ENCODE measurements at places on chromosomes 16 and 17.

DNA sequence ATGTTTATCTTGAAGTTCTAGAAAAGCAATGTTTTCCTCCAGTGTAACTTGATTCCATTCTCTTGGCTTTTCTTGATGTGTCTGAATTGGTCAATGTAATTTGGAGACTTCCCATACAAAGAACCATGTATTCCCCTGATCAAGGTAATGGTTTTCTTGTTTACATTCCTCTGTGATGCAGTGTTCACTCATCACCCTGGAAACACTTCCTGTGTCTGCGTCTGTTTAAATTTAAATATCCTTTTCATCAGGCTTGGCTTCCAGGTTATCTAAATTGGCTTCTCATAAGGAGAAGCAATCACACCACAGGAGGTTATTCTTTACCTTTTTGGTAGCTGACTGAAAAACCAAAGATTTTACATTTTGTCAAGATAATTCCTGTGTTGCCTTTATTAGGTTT lies 237.3 kb upstream of the WSCD1 start:
- DNase-seq, result no peak

DNA sequence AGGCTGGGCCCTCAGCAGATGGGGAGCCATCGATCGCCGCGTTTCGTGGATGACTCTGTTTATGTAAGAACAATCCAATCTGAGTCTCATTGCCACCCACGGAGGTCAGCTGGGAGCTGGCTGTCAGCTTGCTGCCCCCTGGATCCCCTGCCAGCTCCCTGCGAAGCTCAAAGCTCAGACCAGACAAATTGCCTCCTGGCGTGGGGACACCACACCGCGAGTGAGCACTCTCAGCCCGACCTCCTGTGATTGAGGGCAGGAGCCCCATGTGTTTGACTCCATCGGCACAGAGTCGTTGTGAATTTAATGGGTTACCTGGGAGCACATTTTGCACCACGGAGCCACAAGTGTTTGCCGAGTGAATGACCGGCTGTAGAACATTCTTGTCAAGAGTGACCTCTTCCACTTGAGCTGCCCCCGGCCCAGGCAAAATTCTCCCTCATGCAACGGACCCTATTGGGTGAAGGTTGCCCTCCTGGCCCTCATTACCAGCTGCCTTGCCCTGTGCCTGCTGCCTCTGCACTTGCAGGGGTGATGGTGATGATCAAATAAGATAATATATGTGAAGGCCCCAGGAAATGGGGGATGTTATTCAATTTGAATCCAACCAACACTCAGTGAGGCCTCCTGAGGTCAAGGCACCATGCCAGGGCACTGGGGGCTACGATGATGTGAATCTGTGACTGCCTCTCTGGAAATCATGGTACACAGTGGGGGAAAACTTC lies 7.6 kb upstream of the GFAP start:
- DNase-seq, result no peak

- DNase-seq, result no peak
Measured at GRCh38 chr16:49200223-49200820, 81.3 kb downstream of the CBLN1 start.

DNA sequence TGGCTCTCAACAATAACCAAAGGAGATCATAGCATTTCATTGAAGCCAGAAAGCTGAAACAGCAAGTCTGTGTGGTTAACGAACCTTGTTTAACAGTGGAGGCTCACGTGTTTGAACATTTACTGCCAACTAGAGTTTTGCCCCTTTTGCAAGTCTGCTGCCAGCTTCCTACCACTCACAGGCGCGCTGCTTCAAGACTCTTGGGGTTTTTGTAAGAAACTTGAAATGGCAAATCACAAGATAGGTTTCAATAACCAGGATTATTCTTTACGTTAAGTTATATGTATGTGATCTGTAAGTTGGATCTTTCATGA lies 1.2 kb downstream of the SNTB2 start:
- no peak for DNase-seq

GRCh38 chr17:74513987-74514631 lies 17.2 kb downstream of the CD300LB start:
- peak; percentile 7 for DNase-seq

GRCh38 chr16:89721546-89722391 lies 432 bp downstream of the ZNF276 start:
- DNase-seq, result peak; percentile 80

GRCh38 chr16:2698965-2699750 lies 16.8 kb downstream of the KCTD5 start:
- DNase-seq, result no peak

GRCh38 chr17:42113293-42114069 lies 967 bp upstream of the DHX58 start:
- no peak for DNase-seq

DNA sequence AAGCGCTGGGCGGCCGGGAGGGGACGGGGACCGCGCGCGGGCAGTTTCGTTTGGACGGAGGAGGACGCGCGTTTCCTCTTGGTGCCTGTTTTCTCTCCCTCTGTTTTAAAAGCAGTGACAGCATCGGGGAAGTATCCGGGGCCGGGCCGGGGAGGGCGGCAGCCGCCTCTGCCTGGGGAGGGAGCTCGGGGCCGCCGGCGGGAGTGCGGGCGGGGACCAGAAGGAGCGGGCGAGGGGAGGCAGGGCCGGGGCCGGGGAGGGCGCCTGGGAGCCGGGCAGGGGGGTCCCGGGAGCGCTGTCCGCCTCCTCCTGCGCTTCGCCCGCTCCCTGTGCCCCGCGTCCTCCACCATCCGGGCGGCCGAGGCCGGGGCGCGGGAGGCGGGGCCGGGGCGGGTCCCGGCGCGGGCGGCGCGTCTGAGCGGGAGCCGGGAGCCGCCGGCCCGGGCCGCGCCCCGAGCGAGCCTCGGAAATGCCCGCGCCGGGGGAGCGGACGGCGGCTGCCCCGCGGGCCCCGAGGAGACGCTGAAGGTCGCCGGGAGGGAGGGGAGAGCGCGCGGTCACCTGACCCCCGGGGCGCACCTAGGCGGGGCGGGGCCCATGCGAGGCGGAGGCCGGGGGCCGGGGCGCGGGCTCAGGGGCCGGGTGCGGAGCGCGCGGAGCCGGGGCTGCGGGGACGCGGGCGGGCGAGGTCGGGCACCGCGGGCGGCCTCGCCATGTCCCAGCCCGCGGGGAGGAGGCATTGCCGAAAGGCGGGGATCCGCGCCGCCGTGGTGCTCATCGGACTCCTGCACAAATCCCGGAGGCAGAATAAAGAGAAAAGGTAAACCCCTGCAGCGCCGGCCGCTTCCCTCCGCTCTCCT lies 57.3 kb downstream of the RAP1GAP2 start:
- peak; percentile 20 for DNase-seq

GRCh38 chr17:67364847-67365737 lies 1.3 kb downstream of the PSMD12 start:
- no peak for DNase-seq

GRCh38 chr17:38567350-38567749 lies 38.4 kb downstream of the SRCIN1 start:
- DNase-seq, result no peak

DNA sequence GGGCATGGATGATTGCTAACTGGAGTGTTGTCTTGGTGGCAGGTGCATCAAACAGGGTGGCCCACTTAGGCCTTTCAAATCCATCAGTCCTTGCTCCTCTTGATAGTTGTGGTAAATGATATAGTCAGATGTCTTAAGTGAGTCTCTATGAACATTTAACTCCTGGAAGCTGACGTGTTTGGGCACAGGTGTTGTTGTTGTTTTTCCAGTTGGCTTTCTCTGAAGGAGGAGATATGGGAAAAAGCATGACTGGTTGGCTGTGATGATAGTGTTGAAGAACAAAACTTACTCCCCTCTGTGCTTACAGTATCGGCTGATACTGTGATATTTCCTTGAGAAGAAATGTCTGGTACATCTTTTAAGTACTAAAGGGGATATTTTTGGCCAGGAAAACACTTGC lies 18.0 kb downstream of the TNRC6A start:
- DNase-seq, result no peak

Data from activated T-cell treated with anti-CD3 and anti-CD28 coated beads for 1 hour (primary cell).